Activated CD4-positive, alpha-beta T cell treated with anti-CD3 and anti-CD28 coated beads, Interleukin-2, amount 10 ng/mL, durations not matched to agents 7 days and 5 days (primary cell): ENCODE measurements at places on chromosomes 3 and 15. TPM values are rescaled to one million over a fixed set of nuclear protein-coding genes. Genes with fewer than 3 reads are reported as not detected.

Gene PLIN1
- not detected for total RNA-seq

Gene SLC27A2
- total RNA-seq, result 11.4 TPM

Gene GABRG3
- not detected for total RNA-seq

DNA sequence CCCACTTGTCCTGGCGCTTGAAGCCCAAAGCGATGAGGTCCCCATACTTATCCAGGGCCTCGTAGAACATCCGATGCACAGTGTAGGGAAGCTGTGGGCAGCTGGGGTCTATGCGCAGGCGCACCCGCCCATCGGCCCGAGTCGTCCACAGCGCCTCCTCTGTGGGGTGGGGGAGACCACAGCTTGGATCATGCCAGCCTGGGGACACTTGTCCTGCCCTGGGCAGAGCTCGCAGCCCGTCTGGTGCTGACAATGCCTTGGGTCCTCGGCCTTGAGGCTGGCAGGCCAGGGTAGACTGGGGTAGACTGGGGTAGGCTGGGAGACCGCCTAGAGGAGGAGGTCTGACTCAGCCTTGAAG lies 39.8 kb downstream of the ACSBG1 start:
- no peak for DNase-seq

GRCh38 chr3:142566096-142566495 lies 12.4 kb downstream of the ATR start:
- DNase-seq, result no peak

GRCh38 chr15:39488961-39489360 lies 91.9 kb upstream of the THBS1 start:
- no peak for DNase-seq
